Transverse colon (tissue), 4 donors: ENCODE measurements at places on chromosomes 5 and 9. TPM values are rescaled to one million over a fixed set of nuclear protein-coding genes. Genes with fewer than 3 reads are reported as not detected.

GRCh38 chr5:9046756-9047481 lies 499.0 kb downstream of the SEMA5A start:
- DNase-seq: no peak

DNA sequence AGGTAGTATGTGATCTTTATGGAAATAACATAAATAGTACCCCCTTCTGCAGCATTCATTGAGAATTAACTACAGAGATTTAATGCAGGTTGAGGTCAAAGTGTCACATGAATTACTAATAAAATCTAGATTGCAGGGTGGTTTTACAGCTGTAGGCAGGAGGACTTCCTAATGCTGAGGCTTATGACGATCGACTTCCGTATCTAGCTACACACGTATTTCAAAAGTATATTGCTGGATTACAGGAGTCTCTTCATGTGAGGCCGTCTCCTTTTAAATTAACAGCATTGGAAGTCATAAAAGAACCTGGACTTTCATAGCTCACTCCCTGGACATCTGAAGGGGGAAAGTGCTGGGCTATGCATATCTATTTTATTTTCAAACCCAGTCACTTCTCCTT lies 180.9 kb downstream of the OSTF1 start:
- DNase-seq: no peak

DNA sequence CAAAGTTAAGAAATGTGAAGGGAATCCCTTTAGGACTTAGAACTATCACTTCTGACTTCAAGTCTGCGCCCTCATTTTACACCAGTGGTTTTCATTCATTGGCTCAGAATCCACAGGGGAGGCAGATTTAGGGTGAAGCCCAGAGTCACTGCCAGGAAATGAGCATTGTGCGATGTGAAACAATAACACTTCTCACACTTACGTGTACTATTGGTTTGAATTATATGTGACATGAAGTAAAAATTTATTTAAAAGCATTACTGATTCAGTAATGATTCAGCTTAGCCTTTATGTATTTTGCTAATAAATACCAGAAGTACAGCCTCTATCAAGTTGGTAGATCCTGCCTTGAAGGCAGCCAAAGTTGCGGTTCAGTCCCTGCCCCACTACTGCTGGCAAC lies 98.6 kb downstream of the PAM start:
- no peak for DNase-seq

- DNase-seq: peak; percentile 48
Measured at GRCh38 chr9:130893341-130894101, 3.1 kb downstream of the QRFP start.

GRCh38 chr9:82436475-82436874 lies 447.9 kb downstream of the SPATA31D1 start:
- DNase-seq: no peak

DNA sequence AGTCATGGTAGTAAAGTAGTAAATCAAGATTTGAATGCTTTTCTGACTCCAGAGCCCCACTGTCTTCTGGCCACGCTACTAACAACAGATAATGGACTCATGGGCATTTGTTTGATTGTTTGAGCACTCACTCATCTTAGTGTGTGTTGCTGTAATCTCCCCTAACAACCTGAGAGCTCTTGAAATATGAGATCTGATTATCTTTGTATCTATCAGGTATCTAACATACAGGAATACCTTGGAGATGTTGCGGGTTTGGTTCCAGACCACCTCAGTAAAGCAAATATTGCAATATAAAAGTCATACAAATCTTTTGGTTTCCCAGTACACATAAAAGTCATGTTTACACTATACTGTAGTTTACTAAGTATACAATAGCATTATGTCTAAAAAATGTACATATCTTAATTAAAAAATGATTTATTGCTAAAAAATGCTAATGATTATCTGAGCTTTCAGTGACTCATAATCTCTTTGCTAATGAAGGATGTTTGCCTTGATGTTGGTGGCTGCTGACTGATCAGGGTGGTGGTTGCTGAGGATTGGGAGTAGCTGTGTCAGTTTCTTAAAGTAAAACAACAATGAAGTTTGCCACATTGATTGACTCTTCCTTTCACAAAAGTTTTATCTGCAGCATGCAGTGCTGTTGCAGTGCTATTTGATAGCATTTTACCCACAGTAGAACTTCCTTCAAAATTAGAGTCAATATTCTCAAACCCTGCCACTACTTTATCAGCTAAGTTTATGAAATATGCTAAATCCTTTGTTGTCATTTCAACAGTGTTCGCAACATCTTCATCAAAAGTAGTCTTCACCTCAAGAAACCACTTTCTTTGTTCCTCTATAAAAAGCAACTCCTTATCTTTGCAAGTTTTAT lies 92.2 kb downstream of the ZNF462 start:
- no peak for DNase-seq

DNA sequence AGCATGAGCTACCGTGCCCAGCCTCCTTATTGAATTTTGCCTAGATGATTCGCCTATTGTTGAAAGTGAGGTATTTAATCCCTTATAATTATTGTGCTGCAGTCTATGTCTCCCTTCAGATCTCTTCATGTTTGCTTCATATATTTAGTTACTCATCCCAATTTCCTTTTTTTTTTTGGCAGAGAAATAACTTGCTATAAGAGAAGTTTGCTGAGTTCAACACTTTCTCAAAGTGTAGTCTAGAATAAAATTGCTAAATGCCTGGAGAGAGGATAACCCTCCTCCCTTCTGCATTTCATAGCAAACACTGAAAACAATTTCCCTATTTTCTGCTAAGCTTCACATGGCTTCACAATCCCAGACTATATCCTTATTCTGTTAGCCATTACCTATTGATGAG lies 136.6 kb upstream of the CD180 start:
- DNase-seq: no peak

GRCh38 chr9:129885018-129885669 lies 49.9 kb downstream of the USP20 start:
- peak; percentile 72 for DNase-seq

DNA sequence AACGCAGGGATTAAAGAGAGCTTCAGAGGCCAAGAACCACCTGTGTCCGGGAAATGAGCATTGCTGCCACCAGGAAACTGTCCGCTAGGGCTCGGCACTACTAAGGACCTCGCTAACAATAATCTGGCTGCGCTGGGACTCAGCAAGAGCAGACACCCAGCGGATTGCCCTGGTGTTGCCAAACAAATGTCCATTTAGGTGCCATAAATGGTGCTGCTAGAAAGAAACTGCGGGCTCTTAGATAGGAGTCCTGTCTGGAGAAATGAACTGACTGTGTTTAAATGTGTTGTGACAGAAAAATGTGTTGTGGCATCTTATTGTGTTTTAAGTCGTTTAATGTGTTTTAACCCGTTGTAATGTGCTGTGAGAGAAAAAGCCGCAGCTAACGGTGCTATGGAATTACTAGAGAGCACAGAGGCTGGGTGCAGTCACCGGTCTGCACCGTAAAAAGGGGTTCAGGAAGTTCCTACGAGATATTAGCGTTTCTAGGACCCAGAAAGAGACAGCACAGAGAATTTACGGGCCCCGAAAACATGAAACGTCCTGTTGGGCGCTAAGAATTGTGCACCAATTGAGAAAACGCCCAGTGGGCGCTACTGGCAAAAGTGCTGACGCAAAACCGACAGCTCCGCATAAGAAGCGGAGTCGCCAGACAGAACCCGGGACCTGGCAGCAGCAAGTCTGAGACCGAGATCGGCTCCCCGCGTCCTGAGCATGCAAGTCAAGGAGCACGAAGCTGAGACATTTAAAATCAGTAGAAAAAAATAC lies 90.6 kb downstream of the ANXA2R start:
- DNase-seq: peak; percentile 76

DNA sequence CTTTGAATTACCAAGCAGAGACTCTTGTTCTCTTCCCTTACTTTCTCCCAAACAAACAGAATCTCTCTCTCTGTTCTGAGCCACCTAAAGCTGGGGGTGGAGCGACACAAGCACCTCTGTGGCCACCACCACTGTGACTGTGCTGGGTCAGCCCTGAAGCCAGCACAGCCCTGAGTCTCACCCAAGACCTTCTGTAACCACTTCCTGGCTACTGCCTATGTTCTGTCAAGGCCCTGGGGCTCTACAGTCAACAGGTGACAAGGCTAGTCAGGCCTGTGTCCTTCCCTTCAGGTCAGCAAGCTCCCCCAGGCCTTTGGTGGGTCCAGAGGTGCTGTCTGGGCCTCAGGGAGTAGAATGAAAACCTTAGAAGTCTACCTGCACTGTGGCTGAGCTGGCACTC lies 26.1 kb upstream of the SLC28A3 start:
- DNase-seq: no peak

DNA sequence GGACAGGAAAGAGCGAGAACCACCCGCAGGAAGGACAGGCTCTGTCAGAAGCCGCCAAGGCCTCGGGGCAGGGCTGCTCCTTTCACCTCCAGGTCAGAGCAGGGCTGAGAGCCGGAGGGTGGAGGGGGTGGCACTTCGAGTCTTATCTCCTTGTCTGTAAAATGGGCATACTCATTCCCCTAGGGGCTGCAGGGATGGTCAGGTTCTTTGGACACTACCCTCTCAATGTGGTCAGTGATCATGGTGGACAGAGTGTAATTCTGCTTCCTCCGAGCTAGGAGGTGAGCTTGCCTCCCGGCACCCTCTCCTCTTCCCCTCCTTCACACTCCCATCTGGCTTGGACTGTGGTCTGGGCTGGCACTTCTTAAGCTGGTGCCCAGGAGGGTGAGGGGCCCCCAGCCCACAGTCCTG lies 39.6 kb downstream of the RGS3 start:
- no peak for DNase-seq

DNA sequence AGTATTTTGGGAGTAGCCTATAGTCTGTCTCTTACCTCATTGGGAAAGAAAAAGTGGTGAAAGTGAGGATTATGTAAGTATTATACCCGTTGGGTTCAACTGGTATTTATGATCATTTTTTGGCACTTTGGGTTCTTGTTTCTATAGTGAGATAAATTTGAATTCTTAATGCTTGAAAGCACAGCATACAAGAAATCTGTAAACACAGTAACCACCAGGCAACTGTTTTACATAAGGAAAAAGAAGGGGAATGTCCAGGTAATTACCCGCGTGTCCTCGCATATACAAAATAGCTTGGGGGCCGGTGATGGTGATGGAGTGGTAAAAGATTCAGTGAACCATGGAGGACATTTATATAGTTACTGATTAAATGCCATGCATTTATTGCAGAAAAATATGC lies 60.5 kb downstream of the BASP1 start:
- DNase-seq: no peak

DNA sequence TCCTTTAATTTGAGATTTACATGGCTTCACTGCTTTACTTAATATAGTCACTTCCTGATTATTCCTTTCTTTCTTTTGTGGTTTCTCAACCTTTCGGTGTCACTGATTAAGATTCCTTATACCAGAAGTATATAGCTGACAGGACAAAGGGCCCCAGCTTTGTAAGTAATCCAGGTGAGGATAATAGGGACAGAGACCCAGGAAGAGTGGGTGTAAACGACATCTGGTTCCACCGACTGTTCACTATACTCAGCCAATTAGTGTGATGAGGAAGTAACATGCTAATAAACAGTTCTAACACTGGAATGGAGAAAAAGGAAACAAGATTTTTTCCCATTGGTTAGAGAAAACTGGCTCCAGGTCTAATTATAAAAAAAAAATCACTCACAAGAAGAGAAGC lies 286.3 kb upstream of the EFNA5 start:
- no peak for DNase-seq

DNA sequence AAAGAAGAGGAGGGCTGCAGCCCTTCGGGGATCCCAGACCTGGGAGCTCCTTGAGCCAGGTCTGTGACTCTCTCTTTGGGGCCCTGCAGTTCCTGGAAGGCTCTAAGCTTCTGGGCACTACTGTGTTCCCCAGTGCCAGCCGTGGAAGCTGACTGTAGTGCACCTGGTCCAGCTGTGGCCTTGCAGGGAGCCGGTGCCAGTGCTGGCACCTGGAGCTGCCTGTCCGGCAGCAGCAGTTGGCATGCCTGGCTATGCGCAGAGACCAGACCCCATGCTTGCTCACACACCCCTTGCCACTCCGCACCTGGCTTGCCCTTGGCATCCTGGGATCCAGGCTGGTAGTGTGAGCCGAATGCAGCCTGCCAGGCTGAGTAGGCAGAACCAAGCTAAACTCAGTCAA lies 91.0 kb upstream of the PUM3 start:
- no peak for DNase-seq

DNA sequence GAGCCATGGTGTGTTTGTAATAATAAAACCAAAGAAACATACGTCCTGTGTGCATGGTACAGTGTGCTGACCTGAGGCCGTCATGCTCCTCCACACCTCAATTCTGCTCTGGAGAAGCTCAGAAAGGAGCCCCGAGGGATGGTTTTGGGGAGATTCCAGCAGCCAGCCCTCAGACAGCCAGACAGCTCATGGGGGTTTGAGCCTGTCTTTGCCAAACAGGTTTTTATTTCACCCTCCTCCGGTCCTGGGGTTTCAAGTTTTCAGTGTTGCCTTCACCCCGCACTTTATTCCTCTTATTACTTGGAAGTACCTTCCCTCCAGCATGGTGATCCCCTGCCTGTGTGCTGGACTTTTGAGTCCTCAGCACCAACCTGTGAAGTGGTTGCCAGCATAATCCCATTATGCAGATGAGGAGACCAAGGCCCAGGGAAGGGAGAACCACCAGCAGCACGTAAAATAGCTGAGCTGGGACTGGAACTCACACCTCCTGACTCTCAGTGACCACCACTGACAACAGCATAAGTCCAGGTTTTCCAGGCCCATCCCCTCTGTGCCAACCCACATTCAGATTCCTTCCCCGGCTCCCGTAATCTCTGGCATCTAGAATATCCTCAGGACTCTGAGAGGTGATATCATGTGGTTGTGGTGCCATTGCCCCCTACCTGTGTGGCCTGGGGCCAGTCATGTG lies 35.1 kb downstream of the TGFBI start:
- DNase-seq: no peak

GRCh38 chr5:172549696-172550095 lies 91.4 kb upstream of the NEURL1B start:
- no peak for DNase-seq

DNA sequence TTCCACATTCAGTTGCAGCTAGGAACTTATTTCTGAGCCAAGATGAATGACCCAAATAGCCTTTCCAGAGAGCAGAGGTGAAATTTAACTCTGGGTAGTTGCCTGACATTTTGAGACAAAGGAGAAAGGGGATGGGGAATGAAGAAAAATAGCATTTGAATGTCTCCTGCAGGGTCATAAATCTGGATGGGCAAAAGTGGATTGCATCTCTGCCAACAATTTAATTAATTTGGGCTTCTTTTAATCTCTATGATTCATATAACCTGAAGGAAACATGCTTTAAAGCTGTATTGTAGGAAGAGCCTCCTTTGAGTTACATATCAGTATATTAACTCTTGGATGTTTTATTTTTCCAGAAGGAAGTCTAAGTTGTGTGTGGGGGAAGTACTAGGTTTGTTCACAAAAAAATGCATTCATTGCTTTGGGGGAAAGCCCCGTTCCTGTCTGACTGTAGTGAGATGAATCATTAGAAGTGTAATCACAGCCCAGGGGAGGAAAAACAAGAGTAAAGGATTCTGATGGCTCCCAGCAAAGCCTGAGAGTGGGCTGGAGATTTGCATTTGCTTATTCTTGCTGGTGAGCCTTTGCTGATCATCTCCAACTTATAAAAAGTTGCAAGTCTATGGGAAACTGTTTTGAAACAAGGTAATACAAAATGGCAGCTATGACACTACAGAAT lies 133.0 kb upstream of the IQGAP2 start:
- DNase-seq: no peak

Gene KLHL3
- total RNA-seq: 4.4 TPM

Gene JAKMIP2
- total RNA-seq: 0.41 TPM

Gene QSOX2
- 18.1 TPM for total RNA-seq

Gene SAPCD2
- total RNA-seq: 37.2 TPM

Gene CDC20B
- total RNA-seq: not detected

Gene PDE8B
- 1.7 TPM for total RNA-seq
